Mammary epithelial cell (primary cell): ENCODE measurements at places on chromosomes 3 and 15. TPM values are rescaled to one million over a fixed set of nuclear protein-coding genes. Genes with fewer than 3 reads are reported as not detected.

Gene ABI3BP
- polyA plus RNA-seq = 0.24 TPM

Gene KLHL40
- not detected for polyA plus RNA-seq

Gene SLC24A5
- not detected for polyA plus RNA-seq

Gene SLC38A3
- 0.06 TPM for polyA plus RNA-seq

Gene SLC22A14
- 0.10 TPM for polyA plus RNA-seq

Gene RBPMS2
- 0.03 TPM for polyA plus RNA-seq

Gene CLDN18
- polyA plus RNA-seq = not detected
